Stimulated activated CD4-positive, alpha-beta T cell treated with anti-CD3 and anti-CD28 coated beads, Interleukin-15, amount 100 ng/mL, for 1 hour (primary cell): ENCODE measurements at places on chromosomes 2 and 18.

- no peak for DNase-seq
Observed at GRCh38 chr18:48605408-48605845, 66.6 kb downstream of the CTIF start.

DNA sequence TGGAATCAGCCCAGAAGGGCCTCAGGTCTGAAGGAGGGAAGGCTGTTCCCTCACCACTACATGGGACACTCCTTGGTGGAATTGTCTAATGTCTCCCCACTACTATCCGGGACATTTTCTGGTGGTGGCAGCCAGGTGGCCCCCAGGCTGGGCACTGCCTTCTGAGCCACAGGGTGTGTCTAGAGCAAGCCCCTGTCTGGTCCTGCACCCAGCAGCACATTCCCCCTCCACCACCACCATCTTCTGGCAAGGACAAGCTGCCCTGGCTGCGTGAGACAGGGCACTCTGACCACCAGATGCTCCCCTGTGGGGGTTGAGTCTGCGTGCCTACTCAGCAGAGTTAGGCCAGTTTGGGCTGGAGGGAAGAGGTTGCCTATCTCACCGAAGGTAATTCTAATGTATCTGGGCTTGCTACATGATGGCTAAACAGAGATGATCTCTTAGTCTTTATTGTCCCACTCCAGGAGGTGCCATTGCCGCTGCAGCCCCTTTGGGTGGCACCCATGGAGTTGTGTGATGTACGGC is 106.3 kb downstream of the PLB1 start:
- DNase-seq, result no peak

DNA sequence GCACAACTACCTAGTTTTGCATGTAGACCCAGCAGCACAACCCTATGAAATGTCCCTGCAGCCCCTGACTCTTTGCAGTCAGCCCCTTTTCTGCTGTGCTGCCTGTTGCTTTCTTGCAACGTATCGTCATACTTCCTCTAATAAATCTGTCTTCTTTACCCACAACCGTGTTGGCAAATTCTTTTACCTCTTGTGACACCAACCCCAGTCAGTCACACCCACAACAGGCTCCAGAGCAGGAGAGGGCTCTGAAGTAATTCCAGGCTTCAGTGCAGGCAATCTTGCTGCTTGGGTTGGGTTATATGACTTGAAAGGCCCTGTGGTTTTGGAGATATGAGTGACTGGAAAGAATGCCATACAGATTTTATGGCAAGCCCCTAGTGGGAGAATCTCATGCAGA is 79.1 kb upstream of the KCNH7 start:
- DNase-seq, result no peak

DNA sequence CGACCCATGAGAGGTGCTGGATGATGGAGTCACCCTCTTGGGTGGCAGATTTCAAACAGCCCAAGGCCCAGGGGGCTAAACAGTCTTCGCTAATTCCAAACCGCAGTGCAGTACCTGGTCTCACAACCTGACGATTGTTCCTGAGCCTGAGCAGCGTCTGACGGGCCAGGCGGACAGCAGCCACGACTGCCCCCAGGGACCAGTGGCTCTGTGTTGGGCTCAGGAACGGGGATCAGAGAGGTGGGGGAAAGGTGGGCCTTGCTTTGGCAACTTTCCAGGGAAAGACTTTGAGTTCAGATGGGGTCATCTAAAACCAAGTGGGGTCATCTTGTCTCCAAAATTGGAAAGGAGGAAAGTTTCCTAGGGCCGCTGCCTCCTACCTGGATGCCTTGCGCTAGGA is 492 bp downstream of the COLEC11 start:
- no peak for DNase-seq

- DNase-seq, result no peak
Observed at GRCh38 chr2:112579241-112579640, 5.2 kb upstream of the CHCHD5 start.

DNA sequence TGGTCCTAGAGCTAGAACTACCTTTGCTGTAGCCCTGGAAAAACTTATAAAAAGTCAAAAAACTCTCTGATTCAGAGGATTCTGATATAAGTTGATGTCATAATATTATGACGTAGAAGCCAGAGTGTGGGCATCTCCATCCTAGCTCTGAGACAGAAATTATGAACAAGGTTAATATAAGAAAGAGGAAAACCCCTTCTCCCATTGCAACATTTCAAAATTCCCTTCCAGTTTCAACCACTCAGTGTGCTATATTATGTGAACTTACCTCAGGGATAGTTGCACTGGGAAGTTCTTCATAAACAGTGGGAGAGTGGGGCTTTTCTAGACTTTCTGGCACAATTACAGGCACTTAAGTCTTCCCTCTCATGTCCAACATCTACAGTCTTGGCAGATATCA is 171.6 kb downstream of the PIK3C3 start:
- no peak for DNase-seq

GRCh38 chr18:59876310-59876626 is 23.5 kb upstream of the PMAIP1 start:
- DNase-seq, result no peak

DNA sequence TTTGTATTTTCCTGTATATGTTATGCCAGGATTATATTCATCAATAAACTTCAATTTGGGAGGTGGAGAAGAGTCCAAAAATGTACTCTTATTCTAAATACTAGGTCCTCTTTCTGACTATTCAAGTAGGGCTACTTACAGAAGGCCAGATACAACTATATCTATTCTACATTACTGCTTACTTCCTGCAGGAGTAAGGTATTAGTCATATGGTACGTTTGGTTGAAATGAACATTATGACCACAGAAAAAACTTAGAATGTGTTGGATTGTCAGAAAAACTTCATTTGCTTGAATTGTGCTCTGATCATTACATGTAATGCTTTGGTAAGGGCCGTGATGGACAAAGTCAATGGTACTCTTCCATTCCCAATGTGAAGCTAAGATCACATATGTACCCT is 35.0 kb downstream of the STAT4 start:
- no peak for DNase-seq

- DNase-seq, result no peak
Observed at GRCh38 chr2:36800381-36800780, 103.9 kb downstream of the VIT start.

DNA sequence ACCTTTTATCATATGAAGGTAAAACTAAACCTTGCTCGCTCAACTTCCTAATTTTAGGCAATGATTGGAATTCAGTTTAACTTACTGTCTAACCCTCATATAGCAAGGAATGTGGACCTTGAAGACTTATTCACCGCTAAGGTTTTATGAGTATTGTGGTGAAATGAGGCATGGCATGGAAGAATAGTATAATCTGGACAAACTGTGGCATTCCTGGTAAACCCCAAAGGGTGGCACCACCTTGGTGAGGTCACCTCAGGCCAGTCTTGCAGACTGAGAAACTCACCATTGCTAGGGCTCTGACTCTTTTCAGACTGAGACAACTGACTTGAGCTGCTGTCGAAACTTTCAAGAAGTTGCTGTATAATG is 51.1 kb upstream of the EHBP1 start:
- DNase-seq, result no peak

- no peak for DNase-seq
Observed at GRCh38 chr18:7876354-7877104, 309.4 kb downstream of the PTPRM start.

GRCh38 chr2:162000431-162000830 is 73.6 kb downstream of the DPP4 start:
- no peak for DNase-seq

GRCh38 chr18:6406075-6406909 is 8.4 kb downstream of the L3MBTL4 start:
- DNase-seq, result no peak

- no peak for DNase-seq
Observed at GRCh38 chr2:198880421-198880820, 577.3 kb downstream of the SATB2 start.

DNA sequence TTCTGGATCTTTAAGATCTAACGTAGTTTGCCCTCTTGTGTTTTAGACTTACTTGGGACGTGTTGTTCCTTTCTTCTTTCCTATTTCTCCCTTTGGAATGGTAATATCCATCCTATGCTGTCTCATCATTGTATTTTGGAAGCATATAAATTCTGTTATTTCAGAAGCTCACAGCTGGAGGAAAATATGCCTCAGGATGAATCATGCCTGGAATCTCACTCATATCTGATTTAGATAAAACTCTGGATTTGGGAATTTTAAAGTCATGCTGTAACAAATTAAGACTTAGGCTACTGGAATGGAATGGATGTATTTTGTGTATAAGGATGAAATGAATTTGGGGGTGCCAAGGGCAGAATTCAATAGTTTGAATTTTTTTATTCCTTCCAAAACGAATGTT is 245.2 kb upstream of the GULP1 start:
- DNase-seq, result no peak

DNA sequence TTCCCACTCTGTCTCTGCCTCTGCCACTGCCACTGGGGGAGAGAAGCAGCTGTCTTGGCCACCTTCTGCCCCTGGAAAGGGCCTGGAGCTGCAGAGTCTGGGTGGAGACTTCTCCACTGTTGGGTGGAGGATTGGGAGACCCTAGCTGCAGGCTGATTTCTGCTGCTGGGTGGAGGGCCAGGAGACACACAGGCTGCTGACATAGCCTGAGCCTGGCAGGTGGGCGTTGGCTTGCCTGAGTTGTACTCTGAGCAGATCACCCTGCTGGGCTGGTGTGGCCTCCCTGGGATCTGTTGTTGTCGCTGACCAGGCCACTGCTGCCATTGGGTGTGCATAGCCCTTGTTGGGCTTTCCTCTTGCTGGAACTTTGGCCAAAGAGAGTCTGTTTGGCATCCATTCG is 64.3 kb downstream of the ARHGEF4 start:
- DNase-seq, result no peak

DNA sequence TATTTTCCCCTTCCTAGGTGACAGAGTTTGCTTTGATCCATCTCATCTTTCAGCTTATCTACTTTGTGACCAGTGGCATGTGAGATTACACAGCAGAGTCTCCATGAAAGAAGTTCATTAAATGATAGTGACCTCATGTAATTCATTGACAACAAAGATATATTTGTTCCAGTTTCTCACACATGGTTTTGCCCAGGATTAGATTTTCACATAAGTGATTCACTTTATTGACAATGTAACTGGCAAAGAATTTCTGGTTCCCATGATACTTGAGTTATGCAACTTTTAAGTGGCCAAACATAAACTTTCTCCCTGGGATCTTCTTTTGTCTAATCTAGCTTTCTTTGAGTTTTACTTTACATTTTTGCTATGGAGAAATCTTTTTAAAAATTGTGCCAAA is 50.0 kb downstream of the MC4R start:
- DNase-seq, result no peak

DNA sequence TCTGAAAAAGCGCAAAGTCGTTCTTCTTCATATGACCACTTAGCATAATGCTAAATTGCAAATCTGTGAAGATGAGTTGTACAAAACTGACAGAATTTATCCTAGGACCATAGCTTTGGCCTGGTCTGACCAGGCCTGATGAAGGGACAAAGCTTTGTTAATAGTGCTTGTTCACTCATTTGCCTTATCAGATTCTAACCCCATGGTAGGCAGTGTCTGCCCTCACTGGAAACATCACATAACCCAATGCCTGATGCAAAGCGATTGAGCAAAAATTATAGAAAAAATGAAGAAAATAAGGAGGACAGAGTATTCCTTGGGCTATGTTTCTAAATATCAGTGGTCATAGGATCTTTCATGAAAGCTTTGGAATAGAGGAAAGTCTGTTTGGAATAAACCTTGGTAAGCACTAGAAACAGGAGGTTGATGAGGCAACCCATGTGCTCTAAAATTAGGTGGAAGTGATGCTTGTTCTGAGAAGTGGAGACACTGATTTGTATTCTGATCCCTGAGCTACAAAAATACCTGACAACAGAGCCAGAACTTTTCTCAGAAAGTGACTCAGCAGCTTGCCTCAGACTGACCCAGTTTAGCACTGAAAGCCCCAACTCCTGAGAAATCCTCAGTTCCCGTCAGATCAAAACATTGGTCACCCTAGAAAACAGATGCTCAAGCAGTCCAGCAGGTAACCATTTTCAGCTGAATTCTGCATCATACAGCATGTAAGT is 131.4 kb upstream of the MAPRE2 start:
- DNase-seq, result no peak

- no peak for DNase-seq
Observed at GRCh38 chr2:6968319-6969100, 51.3 kb downstream of the RNF144A start.

DNA sequence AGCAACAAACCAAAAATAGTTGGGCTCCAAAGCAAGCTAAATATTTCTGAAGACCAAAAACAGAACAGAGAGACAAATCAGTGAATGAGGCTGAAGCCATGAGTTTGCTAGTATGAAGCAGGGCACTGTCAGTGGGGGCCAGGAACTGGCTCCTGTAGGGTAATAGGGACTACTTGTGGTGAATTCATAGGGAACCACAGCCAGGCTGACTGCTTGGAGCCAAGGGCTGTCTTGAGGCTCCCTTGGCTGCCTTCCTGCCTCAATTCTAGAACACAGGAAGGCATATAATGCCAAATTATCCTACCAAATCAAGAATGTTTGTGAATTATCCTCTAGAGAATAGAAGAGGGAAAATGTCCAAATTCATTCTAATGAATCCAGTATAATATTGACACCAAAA is 406.0 kb downstream of the CCDC85A start:
- DNase-seq, result no peak

DNA sequence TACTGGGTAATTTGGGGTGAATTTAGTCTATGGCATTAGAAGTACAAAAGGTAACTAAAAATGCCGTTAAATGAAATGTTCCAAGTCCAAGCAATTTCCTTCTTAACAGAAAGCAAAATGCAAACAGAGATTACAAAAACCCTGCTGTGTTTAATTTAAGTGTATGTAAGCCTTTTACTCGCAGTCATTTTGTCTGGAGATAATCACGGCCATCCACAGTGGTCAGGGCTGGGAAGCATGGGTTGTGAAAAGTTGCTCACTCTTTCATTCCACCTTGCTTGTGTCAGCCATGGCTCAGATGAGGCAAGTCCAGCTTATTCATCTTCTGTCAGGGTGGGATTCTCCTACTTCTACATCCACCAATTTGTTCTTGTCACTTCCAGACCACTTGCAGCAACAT is 983.6 kb upstream of the ZEB2 start:
- DNase-seq, result no peak

DNA sequence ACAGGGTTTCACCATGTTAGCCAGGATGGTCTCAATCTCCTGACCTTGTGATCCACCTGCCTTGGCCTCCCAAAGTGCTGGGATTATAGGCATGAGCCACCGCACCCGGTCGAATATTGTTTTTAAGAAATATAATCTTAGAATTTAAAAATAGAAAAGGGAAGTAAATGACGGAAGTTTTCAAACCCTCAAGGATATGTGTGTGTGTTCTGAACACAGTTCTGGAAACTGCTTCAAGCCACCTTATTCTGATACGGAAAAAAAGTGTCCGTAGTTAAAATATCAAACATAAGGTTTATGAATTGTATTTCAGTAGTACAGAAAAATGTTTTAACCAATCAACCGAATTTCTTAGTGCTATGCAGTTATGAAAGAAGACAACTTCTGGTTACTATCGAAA is 115.9 kb downstream of the UPP2 start:
- DNase-seq, result no peak
